Activated CD8-positive, alpha-beta T cell treated with anti-CD3 and anti-CD28 coated beads, Interleukin-2, amount 10 ng/mL, durations not matched to agents 7 days and 5 days (primary cell): ENCODE measurements at places on chromosomes 2 and 18.

DNA sequence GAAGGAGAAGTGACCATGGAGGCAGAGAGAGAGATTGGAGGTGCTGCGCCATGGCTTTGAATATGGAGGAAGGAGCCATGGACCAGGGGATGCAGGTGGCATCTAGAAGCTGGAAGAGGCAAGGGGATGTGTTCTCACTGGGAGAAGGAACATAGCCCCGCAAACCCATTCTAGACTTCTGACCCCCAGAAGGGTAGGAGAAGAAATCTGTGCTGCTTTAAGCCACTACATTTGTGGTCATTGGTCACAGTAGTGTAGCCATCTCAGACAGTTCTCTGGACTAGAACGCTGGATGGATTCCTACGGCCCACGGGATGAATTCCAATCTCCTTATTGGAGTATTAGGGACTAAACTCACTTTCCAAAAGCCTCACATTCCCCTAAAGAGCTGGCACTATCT is 67.8 kb downstream of the PTGR3 start:
- DNase-seq: no peak

DNA sequence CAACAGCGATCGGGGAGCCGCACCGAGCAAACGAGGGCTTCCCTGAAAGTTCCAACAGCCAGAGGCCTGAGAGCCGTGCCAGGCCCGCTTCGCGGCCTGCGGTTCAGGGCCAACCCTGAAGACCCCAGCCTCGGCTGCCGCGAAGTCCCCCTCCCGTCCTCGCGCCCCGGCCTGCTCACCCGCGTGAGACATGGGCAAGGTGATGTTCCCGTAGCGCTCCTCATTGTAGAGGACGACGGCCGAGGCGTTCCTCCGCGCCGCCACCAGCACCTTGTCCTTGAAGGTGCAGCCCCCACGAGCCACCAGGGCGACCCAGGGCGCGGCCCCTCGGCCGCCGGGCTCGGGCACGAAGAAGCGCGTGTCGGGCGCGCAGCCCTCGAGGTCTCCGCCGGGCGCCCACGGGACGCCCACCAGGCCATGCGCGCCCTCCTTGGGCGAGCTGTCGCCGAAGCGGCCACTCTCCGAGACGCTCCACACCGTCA is 510 bp downstream of the RNF149 start:
- DNase-seq: peak; percentile 41

GRCh38 chr2:220259662-220260061 is 632.2 kb downstream of the SLC4A3 start:
- no peak for DNase-seq

- DNase-seq: no peak
Measured at GRCh38 chr2:9573840-9574239, 18.2 kb upstream of the ADAM17 start.

GRCh38 chr2:195820373-195820772 is 163.3 kb downstream of the SLC39A10 start:
- no peak for DNase-seq

- DNase-seq: no peak
Measured at GRCh38 chr2:217900010-217900779, 102.6 kb downstream of the TNS1 start.

GRCh38 chr2:73078457-73079411 is 7.2 kb upstream of the SFXN5 start:
- DNase-seq: no peak

GRCh38 chr18:23812546-23813440 is 123.5 kb downstream of the LAMA3 start:
- DNase-seq: no peak

DNA sequence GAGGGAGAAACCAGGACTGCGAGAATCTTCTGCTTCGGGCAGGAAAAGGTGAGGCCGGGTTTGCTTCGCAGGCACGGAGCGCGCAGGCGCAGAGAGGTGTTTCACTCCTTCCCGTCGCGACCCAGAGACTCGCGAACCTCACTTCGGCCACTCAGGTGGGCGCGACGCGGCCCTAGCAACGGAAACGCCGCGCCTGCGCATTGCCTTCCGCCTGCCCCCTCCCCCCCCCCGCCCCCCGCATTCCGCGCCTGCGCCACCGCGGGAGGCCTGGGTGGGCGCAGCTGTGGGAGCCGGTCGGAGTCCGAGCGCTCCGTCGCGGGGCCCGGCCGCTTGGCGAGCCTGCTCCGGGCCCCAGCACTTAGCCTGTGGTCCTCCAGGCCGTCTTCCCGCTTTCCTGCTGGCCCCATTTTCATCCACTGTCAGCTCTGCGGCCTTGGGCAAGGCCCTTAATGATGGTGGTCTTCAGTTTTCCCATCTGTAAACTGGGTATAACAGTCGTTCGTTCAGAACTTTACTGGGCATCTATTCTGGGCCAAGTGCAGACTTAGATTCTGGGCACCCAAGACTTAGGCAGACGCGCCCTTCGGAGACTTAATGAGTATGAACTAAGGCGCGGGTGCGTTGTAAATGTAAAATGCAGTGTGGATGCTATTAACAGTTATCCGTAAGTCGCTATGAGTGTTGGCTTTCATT is 62.1 kb upstream of the ACKR3 start:
- DNase-seq: peak; percentile 77

GRCh38 chr2:105926960-105927678 is 182.4 kb downstream of the NCK2 start:
- peak; percentile 87 for DNase-seq

- DNase-seq: no peak
Measured at GRCh38 chr18:35418610-35419009, 41.5 kb upstream of the ZNF396 start.

DNA sequence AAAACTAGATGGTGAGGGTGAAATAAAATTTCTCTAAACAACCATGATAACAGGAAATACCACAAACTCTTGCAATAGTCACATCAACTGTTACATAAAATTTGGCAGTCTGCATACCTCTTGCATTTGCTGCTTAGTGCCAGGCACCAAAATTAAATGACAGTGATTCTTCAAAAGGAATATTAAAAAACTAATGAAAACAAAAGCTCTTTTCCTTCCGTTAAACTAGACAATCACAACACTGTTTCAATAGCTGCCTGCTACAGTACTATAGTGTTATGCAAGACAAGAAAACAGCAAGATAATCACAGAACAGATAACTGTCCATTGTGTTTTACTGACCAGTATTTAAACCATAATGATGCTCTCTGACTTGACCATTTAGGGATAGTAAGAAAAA is 239.0 kb upstream of the SMAD7 start:
- DNase-seq: no peak

- DNase-seq: no peak
Measured at GRCh38 chr2:174085781-174086180, 120.6 kb upstream of the SP3 start.

GRCh38 chr2:74333896-74334586 is 9.2 kb downstream of the SLC4A5 start:
- no peak for DNase-seq

GRCh38 chr2:224982226-224982625 is 60.0 kb downstream of the DOCK10 start:
- no peak for DNase-seq

DNA sequence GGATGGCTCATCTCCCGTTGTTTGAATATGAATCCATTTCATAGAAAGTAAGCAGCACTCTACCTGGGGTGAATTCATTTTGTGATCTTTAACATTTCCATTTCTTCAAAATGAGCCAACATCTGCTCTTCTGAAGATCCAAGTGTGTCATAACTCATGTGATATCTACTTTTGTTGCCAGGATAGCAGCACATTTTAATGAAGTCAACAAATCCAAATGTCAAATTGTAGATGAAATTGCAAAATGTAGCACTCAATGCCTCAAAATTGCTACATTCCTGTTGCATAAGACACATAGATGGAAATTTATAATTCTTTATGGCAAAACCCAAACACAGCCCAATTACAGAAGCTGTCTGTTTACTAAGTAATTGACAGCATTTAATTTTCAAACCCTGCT is 360.7 kb downstream of the TMX3 start:
- DNase-seq: no peak

GRCh38 chr2:145530653-145531052 is 1010.7 kb upstream of the ZEB2 start:
- no peak for DNase-seq

- no peak for DNase-seq
Measured at GRCh38 chr2:200757399-200757798, 54.3 kb upstream of the BZW1 start.

DNA sequence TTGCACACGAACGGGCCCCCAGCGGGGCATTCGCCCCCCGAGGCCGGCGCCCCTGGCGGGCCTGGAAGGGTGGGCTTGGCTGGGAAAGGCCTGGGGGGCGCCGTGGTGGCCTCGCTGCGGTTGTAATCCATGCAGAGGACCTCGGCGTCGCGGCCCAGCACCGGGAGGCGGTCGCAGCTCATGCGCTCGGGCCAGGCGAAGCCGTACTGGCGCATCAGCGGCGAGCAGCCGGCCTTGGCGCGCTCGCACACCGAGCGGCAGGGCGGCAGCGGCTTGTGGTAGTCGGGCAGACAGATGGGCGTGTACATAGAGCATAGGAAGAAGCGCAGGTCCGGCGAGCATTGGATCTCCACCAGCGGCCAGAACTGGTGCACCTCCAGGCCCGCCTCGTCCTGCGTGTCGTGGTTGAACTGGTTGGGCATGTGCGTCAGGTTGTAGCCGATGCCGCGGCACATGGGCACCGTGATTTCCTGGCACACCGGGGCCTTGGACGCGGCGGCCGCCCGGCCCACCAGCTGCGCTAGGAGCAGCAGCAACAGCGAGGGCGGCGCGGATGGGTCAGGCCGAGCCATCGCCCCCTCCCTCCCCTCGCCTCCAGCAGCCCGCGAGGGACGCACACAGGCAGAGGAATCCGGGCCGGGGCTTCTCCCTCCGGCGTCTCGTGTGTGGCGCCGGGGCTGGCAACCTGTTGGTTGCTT is 1.4 kb downstream of the FZD5 start:
- DNase-seq: peak; percentile 31

- DNase-seq: no peak
Measured at GRCh38 chr18:25457601-25458000, 105.6 kb upstream of the ZNF521 start.
